ENCODE measurements at places on chromosomes 13 and 19. TPM values are rescaled to one million over a fixed set of nuclear protein-coding genes. Genes with fewer than 3 reads are reported as not detected.

NKG7 gene
- 25.8 TPM for total RNA-seq

THAP8 gene
- total RNA-seq = 6.7 TPM

KIR2DL1 gene
- total RNA-seq = not detected

OSCAR gene
- 73.2 TPM for total RNA-seq

SH3GL1 gene
- total RNA-seq = 55.6 TPM

SIGLEC8 gene
- 2.9 TPM for total RNA-seq

GRWD1 gene
- total RNA-seq = 10.5 TPM

ATXN8OS gene
- total RNA-seq = not detected

- peaks cover 13% of the 10 kb centered on the region for H3K36me3 ChIP-seq
- H3K27ac ChIP-seq = peak overlapping the region; percentile 69
- no peaks in the 10 kb centered on the region for H3K27me3 ChIP-seq
- H3K4me1 ChIP-seq = peaks cover 4% of the 10 kb centered on the region
- H3K4me3 ChIP-seq = no peak overlapping the region
Observed at GRCh38 chr19:46839752-46840497, 10.7 kb downstream of the AP2S1 start.

DNA sequence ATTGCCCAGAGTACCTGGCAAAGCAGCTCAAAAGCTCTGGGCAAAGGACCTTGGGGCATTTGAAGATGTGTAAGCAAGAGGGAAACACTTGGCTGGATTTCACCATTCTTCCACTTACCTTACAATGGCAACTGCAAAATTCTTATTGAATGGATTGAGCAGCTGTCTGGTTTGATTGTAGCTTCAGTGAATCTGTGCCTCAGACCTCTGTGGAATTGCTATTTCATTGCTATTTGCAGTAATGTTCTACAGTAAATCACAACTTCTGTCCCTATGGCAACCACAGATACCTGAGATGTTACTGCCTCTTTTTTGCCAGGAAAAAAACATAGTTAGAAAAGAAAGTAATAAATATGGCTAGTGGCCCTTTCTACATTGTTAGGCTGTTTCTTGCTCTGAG, 519.5 kb downstream of the SUCLA2 start:
- H3K36me3 ChIP-seq = no peaks in the 10 kb centered on the region
- no peak overlapping the region for H3K4me3 ChIP-seq
- H3K27ac ChIP-seq = no peak overlapping the region
- no peaks in the 10 kb centered on the region for H3K4me1 ChIP-seq
- no peak for DNase-seq
- H3K27me3 ChIP-seq = no peaks in the 10 kb centered on the region

DNA sequence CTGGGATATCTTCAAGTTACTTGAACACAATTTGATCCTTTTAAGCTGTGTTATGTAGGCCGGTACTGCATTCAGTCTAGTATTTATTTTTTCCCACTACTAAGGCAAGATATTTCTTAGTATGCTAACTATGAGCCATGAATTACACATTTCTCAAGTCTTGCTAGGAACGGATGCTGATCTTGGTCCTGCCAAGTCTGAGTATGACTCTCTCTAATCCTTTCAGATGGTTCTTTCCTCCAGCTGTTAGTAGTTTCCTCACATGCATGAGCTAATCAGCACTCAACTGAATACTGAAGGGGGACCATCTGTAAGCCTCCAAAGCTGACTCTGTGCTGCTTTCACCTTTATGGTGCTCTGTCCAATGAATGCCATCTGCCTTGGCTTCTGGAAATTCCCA, 460.3 kb downstream of the KCTD12 start:
- DNase-seq = no peak
- no peaks in the 10 kb centered on the region for H3K27me3 ChIP-seq
- no peak overlapping the region for H3K27ac ChIP-seq
- H3K4me1 ChIP-seq = no peaks in the 10 kb centered on the region

- peaks cover 44% of the 10 kb centered on the region for H3K4me1 ChIP-seq
- DNase-seq = peak; percentile 68
- H3K27ac ChIP-seq = no peak overlapping the region
- no peak overlapping the region for H3K4me3 ChIP-seq
- no peaks in the 10 kb centered on the region for H3K27me3 ChIP-seq
- peaks cover 5% of the 10 kb centered on the region for H3K36me3 ChIP-seq
Observed at GRCh38 chr19:33396701-33397535, 23.4 kb downstream of the CEBPG start.

GRCh38 chr19:9431475-9431874, 3.9 kb downstream of the ZNF266 start:
- H3K4me3 ChIP-seq = no peak overlapping the region
- no peak overlapping the region for H3K27ac ChIP-seq
- H3K36me3 ChIP-seq = peaks cover 20% of the 10 kb centered on the region
- no peaks in the 10 kb centered on the region for H3K27me3 ChIP-seq
- peaks cover 19% of the 10 kb centered on the region for H3K4me1 ChIP-seq

DNA sequence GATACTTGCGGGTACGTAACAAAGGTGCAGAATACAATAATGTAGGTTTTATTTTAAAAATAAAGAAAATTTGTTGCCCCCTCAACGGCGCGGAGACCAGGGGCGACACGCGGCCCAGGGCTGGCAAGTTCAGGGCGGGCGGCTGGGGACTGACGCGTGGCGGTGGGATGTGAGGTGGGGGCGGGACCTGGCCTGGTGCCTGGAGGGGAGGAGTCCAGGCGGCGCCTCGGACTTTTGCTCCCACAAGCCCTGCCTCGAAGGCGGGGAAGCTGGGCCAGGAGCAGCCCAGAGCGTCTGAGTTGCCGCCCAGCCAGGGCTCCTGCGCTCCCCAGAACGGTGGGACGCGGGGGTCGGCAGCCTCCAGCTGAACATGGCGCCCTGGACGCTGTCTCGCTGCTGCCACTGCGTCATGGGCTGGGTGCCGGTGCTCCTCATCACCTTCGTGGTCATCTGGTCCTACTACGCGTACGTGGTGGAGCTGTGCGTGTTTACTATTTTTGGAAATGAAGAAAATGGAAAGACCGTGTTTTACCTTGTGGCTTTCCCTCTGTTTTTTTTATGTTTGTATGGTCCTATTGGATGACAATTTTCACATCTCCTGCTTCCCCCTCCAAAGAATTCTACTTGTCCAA, 1122.8 kb upstream of the ATXN8OS start:
- no peaks in the 10 kb centered on the region for H3K4me1 ChIP-seq
- no peaks in the 10 kb centered on the region for H3K36me3 ChIP-seq
- H3K27ac ChIP-seq = no peak overlapping the region
- DNase-seq = no peak
- no peak overlapping the region for H3K4me3 ChIP-seq
- no peaks in the 10 kb centered on the region for H3K27me3 ChIP-seq

- H3K27me3 ChIP-seq = no peaks in the 10 kb centered on the region
- no peaks in the 10 kb centered on the region for H3K36me3 ChIP-seq
Observed at GRCh38 chr19:18422530-18423191, 3.5 kb downstream of the SSBP4 start.

- no peak overlapping the region for H3K27ac ChIP-seq
- H3K36me3 ChIP-seq = peaks cover 15% of the 10 kb centered on the region
- H3K4me3 ChIP-seq = no peak overlapping the region
- no peaks in the 10 kb centered on the region for H3K27me3 ChIP-seq
- H3K4me1 ChIP-seq = no peaks in the 10 kb centered on the region
- DNase-seq = no peak
Observed at GRCh38 chr19:33497131-33497777, 24.3 kb downstream of the PEPD start.

DNA sequence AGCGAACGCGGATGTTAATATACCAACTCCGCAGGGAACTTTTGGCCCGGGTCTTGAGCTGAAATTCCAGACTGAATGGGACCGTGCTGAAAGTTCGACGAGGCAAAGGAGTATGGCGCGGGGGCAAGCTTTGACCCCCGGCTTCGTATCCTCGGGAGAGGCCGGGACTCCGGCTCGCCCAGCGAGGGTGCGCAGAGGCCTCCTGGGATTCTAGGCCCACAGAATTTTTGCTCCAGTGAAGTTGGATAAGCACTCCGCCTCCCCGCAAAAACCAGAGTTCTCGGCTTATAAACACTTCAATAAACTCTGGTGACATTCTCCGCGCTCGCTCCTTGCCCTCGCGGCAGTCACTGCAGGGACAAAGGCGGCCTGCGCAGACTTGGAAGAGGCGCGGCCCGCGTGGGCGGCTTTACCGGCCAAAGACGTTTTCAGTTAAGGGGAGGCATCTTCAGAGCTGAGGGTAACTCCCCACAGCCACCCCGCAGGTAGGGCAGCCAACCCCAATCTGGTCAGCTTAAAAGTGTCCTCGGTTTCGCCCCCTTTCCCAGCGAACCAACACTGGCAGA, 112.6 kb downstream of the KCNRG start:
- no peaks in the 10 kb centered on the region for H3K27me3 ChIP-seq
- H3K4me1 ChIP-seq = peaks cover 41% of the 10 kb centered on the region
- peak overlapping the region; percentile 88 for H3K4me3 ChIP-seq
- no peaks in the 10 kb centered on the region for H3K36me3 ChIP-seq
- H3K27ac ChIP-seq = peak overlapping the region; percentile 100
- DNase-seq = peak; percentile 84

GRCh38 chr13:112977091-112977490, 8.1 kb downstream of the MCF2L start:
- no peak overlapping the region for H3K4me3 ChIP-seq
- no peak overlapping the region for H3K27ac ChIP-seq
- no peaks in the 10 kb centered on the region for H3K27me3 ChIP-seq
- H3K36me3 ChIP-seq = no peaks in the 10 kb centered on the region
- peaks cover 6% of the 10 kb centered on the region for H3K4me1 ChIP-seq

DNA sequence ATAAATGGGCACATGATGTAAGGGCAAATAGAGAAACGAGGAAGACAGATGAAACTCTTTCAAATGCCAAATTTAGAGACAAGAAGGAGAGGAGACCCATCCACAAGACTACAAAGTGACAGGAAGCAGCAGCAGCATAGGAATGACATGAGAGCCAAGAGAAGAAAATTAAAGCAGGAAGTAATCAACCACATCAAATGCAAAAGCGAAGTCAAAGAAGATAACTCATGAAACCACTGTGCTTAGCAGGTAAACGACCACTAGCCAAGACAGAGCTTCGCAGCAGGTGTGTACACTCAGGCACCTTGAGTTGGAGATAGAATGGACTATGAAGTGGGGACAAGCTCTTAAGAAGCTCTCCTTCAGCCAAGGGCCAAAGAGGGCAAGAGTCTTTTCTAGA, 64.1 kb downstream of the KLF12 start:
- no peaks in the 10 kb centered on the region for H3K27me3 ChIP-seq
- no peak overlapping the region for H3K27ac ChIP-seq
- H3K4me3 ChIP-seq = no peak overlapping the region
- no peaks in the 10 kb centered on the region for H3K36me3 ChIP-seq
- DNase-seq = no peak
- H3K4me1 ChIP-seq = no peaks in the 10 kb centered on the region

DNA sequence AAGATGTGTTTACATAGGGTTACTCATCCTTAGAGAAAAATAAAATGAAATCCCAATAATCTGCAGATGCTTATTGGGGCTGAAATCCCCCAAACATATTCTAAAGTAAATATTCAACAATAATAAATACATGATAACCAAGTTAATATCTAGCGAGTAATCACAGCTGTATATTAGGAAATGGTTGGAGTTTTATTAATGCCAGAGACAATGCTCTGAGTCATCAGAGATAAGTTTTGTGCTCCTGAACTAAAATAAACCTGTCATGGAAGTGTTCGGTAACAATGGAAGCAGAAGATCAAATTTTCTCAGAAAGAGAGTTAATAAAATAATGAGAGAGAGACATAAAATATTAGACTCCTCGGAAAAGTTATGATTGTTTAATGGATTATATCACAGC, 31.4 kb downstream of the FLT1 start:
- H3K27ac ChIP-seq = no peak overlapping the region
- DNase-seq = no peak
- H3K4me3 ChIP-seq = no peak overlapping the region
- H3K36me3 ChIP-seq = no peaks in the 10 kb centered on the region

DNA sequence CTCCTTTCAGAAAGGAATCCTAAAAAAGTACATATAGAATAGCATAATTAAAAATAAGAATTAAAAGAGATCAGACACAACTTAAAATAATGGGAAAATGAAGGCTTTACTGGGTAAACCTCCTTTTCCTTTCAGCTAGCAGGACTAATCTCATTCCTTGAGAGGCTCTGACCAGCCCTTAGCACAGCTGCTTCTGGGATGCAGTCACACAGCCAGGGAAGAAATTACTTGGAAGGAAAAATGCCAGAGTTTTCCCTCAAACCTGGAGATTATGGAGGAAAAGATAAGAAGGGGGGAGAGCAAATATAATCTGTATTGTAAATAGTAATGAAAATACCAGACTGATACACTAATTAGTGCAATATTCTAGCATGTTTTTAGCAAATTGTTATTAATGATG, 91.8 kb downstream of the LRCH1 start:
- no peaks in the 10 kb centered on the region for H3K27me3 ChIP-seq
- H3K4me1 ChIP-seq = peaks cover 20% of the 10 kb centered on the region
- no peak overlapping the region for H3K27ac ChIP-seq
- no peaks in the 10 kb centered on the region for H3K36me3 ChIP-seq
- no peak overlapping the region for H3K4me3 ChIP-seq
- no peak for DNase-seq

- no peak overlapping the region for H3K4me3 ChIP-seq
- no peaks in the 10 kb centered on the region for H3K36me3 ChIP-seq
- H3K4me1 ChIP-seq = no peaks in the 10 kb centered on the region
- no peaks in the 10 kb centered on the region for H3K27me3 ChIP-seq
Observed at GRCh38 chr13:99415014-99415650, 86.1 kb upstream of the TM9SF2 start.

DNA sequence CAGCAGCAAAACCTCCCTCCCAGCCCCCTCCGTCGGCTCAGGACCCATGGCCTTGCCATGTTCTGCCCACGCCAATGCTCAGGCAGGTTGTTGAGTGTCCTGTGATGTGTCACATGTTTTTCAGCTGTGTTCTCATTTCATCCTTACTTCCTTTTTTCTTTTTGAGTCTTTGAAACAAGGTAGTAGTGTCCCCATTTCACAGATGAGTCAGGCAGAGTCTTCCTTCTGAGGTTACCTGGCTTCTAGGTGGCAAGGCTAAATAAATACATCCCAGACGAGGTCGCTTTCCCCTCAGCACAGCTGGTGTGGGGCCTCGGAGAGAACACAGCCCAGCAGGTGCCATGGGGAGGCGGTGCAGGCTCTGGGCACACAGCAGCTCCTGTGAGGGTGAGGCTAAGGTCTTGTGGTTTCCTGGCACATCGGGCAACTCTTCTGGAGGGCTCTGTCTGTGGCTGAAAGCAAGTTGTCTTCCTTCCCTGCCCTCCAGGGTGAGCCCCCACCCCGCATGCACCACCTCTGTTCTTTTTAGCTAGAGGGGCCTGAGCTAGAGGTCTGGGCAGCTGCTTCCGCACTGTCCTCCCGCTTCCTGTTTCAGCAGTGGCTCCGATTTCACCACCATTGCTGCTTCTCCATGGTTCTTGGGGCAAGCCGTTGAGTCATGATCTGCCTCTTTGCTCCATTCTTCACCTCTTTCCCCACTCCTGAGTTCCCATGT, 15.1 kb downstream of the PRAM1 start:
- DNase-seq = no peak
- peaks cover 70% of the 10 kb centered on the region for H3K36me3 ChIP-seq
- no peaks in the 10 kb centered on the region for H3K27me3 ChIP-seq
- H3K4me1 ChIP-seq = peaks cover 27% of the 10 kb centered on the region
